Stimulated activated CD4-positive, alpha-beta T cell treated with anti-CD3 and anti-CD28 coated beads, Interleukin-15, amount 100 ng/mL, for 24 hours (primary cell): ENCODE measurements at places on chromosomes 3 and 15.

GRCh38 chr3:142027735-142028134 lies 121.6 kb downstream of the TFDP2 start:
- peak; percentile 48 for DNase-seq

DNA sequence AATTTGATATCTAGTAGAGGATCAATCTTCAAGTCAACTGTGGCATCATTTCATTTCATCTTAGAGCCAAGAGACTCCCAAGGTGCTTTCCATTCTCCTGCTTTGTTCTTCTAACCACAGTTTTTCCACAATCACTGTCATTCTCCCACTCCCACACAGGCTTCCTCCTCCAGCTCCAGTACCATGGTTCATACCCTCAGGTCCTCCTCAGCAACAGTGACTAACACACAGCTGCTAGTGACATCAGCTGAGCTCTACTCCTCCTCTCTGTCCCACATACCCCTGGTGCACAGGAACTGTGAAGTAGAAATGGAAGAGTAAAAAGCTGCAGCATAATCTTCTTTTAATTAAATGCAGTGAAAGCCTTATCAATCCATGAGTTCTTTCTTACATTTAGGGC lies 200.2 kb upstream of the DPH6 start:
- DNase-seq = no peak

DNA sequence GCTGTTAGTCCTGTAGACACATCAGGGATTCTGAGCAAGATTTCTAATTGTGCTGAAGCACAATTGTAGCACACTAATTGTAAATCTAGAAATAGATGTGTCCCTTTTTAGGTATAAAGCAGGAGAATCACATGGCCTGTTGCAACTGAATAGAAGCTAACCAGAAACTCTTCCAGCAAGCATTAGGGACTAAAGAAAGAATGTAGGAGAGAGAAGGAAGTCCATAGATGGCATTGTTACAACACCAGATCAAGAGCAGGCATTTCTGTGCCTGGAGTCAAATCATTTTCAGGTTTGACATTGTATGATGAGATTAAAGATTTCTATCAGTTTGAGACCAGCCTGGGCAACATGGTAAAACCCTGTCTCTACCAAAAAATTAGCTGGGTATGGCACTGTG lies 27.4 kb downstream of the CALML4 start:
- DNase-seq = no peak

- no peak for DNase-seq
Observed at GRCh38 chr3:119194237-119195150, 21.1 kb downstream of the UPK1B start.

- no peak for DNase-seq
Observed at GRCh38 chr3:96169111-96169766, 645.2 kb upstream of the EPHA6 start.

GRCh38 chr15:75455982-75456531 lies 4.6 kb upstream of the SIN3A start:
- DNase-seq = peak; percentile 66

GRCh38 chr3:183400352-183400751 lies 28.1 kb downstream of the MCF2L2 start:
- DNase-seq = no peak

DNA sequence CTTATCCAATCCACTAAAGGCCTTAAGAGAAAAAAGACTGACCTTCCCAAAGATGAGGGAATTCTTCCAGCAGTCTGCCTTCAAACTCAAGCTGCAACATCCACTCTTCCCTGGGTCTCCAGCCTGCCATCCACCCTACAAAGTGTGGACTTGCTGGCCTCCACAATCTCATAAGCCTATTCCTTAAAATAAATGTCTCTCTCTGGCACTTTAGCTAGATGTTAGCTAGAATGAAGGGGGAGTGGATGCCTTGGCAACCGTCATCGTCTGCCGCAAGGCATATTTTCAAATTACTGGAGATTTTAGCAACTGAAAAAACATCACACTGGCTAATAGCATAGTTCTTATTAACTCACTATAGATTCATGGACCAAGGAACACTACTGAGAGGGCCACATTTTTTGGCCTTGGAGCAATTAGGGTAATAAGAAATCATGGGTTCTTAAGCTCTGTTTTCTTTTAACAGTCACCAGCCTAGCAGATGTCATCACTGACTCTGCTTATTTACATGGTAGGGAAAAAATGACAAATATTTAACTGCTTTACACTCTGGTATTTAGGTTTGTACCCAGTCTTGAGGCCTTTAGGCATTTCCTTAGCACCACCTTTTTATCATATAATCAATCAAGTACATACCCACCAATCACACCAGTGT lies 245.3 kb downstream of the MYRIP start:
- no peak for DNase-seq

- DNase-seq = no peak
Observed at GRCh38 chr3:105827959-105828358, 40.9 kb downstream of the CBLB start.

- DNase-seq = no peak
Observed at GRCh38 chr15:94400526-94401298, 169.4 kb downstream of the MCTP2 start.

DNA sequence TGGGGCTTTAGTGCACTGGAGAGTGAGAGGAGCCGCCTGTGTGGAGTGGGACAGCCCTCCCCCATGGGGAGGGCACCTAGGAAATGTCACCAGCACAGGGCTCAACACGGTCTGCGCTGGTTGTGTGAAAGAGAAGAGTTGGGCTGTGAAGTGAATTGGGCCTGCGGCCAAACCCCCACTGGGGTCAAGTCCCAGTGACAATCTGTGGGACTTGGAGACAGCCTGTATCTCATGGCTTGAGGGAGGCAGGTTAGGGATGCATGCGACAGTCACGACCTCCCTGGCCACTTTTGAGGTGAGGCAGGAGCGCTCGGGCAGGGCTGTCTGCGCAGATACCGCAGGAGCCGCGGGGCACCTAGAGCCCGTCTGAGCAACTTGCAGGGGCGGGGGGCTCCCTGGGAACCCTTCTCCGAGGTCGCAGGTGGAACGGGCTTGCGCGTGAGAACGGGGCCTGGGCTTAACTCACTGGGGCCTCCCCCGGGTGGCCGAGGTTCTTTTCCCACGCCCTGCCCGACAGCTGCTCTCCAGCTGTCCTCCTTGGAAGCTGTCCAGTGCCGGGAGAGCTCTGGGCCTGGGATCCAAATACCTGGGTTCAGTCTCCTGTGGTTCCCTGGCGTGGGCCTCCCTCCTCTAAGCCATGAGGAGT lies 77.4 kb downstream of the SNRK start:
- DNase-seq = no peak

GRCh38 chr15:44009038-44009437 lies 182.2 kb downstream of the WDR76 start:
- no peak for DNase-seq

GRCh38 chr3:83461411-83461810 lies 1497.4 kb upstream of the CADM2 start:
- no peak for DNase-seq

DNA sequence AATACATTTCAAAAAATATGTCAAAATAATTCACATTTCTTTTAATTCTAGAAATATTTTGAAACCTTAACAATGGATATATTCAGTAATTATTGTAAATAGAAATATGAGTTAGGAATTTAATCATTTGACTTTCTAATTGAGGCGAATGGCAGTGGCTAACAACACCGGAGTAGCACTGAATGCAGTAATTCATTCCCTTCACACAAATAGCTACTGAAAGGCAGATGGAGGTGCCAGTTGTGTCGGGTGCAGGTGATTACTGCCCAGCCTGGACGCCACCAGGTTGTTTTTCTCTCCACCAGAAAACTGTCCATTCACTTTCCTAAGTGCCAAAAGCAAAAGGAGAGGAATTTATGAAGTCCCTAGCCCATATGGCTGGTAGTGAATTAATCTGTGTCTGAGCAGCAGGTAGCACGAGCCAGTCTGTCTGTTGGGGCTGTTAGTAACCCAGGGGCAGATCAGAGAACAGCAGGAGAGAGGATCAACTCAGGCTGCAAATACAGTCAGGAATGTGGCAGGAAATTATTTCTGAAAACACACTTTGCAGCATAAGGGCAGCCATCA lies 79.3 kb upstream of the GMNC start:
- DNase-seq = no peak

DNA sequence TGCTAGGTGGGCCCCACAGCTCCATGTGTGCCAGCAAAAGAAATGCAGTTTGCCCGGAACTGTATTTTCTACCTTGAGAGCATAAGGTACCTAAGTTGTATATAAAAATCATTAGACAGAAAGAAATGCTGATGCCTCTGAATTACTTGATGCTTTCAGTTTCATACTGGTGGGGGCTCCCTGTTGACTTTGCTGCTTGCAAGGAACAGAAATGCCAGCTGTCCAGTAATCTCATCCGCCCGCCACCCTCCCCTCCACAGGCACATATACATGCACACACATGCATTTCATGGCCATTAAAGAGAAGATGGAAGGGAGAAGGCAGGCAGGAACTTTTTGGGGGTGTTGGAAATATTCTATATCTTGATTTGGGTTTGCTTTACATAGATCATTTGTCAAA lies 38.4 kb downstream of the LIMD1 start:
- no peak for DNase-seq
